Right ventricle myocardium inferior (tissue), 1 donor: ENCODE measurements at places on chromosomes 2 and 18. TPM values are rescaled to one million over a fixed set of nuclear protein-coding genes. Genes with fewer than 3 reads are reported as not detected.

Gene ITGA6
- 44.7 TPM for total RNA-seq

Gene GAL3ST2
- not detected for total RNA-seq

Gene HK2
- total RNA-seq = 5.4 TPM

Gene GKN1
- total RNA-seq = not detected

Gene MAB21L4
- not detected for total RNA-seq

Gene RGPD8
- total RNA-seq = 4.8 TPM

Gene MAT2A
- total RNA-seq = 118 TPM

Gene HES6
- total RNA-seq = 4.3 TPM
